IMR-90 (cell line): ENCODE measurements at places on chromosomes 13 and 19.
A peak's percentile ranks its signal among the peaks of the same experiment; 100 is the strongest.

DNA sequence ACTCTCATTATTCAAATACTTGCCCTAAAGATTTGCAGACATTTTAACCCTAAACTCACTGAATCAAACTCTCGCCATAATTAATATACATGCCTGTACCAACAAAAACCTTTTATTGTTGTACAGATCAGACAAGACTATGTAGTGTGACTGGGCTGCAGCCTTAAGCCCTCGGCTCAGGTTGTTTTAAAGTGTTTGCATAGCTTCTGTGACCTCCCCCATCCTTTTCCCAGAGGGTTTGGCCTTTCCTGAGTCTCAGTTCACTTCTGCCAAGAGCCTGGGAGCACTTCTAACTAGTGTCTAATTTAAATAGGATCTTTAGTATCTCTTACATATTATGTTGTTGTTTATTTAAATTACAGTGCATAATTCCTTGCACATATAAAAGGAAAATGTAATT lies 158.2 kb downstream of the HS6ST3 start:
- no peak for DNase-seq

DNA sequence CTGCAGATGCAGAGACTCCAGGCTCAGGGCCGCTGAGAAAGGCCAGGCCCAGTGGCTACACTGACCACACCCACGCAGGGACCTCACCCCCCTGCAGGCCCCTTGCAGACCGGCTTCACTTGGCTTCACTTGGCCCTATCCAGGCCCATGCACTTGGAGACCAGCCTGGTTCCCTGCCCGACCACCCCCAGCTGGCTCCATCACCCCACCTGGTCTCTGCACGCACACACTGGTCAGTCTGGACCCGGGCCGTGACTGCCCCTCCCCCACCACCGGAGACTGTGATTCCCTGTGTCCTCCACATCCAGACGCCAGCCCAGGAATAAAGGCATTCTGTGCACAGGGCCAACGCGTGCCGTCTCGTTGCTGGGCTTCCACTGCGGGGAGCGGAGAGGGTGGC lies 4.9 kb upstream of the EBI3 start:
- DNase-seq: no peak

DNA sequence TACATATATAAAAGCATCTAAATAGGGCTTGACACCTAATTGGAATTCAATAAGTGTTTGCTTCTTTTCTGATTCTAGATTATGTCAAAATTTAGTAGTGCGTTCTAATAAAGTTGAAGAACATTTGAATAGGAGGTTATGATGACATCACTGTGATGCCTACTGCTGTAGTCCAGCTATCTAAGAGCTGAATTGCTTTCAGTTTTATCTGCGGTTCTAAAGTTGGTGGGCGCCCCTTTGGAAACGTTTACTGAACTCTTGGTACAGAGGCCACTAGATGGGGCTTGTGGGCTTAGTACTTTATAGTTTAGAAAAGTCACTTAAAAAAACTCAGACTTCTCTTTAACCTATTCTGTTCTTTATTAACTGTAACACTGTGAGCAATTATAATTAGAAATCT lies 776.9 kb downstream of the GPC5 start:
- DNase-seq: peak; percentile 62

GRCh38 chr13:53240401-53241025 lies 211.9 kb downstream of the OLFM4 start:
- DNase-seq: no peak

- no peak for DNase-seq
Observed at GRCh38 chr19:1281569-1282287, 3.9 kb upstream of the EFNA2 start.

GRCh38 chr13:26786651-26787295 lies 26.2 kb upstream of the GPR12 start:
- DNase-seq: no peak
